Activated gamma-delta T cell treated with anti-CD3 and anti-CD28 coated beads, Interleukin-2, amount 50 U/mL, for 16 hours (primary cell): ENCODE measurements at places on chromosomes 5 and 9.

- no peak for DNase-seq
Measured at GRCh38 chr9:27853529-27853928, 280.2 kb upstream of the C9orf72 start.

DNA sequence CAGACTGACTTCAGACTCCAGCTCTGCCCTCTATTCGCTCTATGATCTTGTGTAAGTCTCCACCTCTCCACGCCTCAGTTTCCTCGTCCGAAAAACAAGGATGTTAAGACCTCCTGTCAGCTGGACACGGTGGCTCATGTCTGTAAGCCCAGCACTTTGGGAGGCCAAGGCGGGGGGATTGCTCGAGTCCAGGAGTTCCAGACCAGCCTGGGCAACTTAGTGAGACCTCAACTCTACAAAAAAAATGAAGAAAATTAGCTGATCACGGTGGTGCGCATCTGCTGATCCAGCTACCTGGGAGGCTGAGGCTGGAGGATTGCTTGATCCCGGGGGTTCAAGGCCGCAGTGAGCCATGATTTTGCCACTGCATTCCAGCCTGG, 36.6 kb upstream of the GABRP start:
- DNase-seq = no peak

GRCh38 chr5:132915681-132916080, 42.2 kb downstream of the LEAP2 start:
- no peak for DNase-seq

GRCh38 chr5:6407558-6408259, 29.4 kb upstream of the MED10 start:
- DNase-seq = no peak

- no peak for DNase-seq
Measured at GRCh38 chr5:138702166-138703077, 50.8 kb upstream of the CTNNA1 start.

DNA sequence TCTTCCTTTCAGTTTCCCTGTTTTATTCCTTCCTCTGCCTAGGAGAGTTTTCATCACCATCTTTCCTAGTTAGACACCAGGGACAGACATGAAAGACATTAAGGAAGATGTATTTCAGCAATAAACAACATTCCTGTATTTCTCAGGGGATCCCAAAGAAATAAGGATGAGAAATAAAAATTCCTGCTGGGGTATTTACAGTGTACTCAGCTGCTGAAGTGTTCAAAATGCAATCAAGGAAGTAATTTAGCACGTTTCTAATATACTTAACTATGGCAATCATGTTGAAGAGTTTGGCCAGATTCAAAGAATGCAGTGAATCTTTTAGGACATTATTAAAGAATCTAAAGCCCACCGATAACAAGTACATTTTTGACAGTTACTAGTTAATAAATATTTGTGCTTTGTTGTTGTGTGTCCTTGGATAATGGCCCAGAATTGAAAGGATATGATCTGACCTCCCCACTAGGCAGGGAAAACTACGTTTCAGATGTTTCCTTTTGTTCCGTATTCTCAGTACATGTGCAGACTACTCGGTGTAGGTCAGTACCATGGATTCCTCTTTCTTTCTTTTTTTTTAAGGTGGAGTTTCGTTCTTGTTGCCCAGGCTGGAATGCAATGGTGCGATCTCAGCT, 46.8 kb downstream of the INIP start:
- DNase-seq = no peak

DNA sequence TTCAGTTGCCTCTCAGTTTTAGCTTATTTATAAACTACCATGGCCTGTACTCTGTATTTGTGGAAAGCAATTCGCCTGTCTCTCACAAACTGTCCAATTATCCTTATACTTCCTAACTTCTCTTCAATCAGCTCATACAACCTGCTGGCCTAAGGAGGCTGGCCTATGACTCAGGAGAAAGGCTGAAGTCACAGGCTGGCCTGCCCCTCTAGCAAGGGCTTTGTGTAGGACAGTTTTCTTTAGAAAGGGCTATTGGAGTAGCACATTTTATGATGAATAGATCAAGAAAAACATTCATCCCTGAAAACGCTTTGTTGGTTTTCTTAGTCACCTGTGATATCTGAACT, 988.7 kb upstream of the ARRDC3 start:
- no peak for DNase-seq

- DNase-seq = no peak
Measured at GRCh38 chr5:136730426-136730825, 365.1 kb upstream of the TRPC7 start.
